ENCODE measurements at places on chromosomes 1 and 21. TPM values are rescaled to one million over a fixed set of nuclear protein-coding genes. Genes with fewer than 3 reads are reported as not detected.

DNA sequence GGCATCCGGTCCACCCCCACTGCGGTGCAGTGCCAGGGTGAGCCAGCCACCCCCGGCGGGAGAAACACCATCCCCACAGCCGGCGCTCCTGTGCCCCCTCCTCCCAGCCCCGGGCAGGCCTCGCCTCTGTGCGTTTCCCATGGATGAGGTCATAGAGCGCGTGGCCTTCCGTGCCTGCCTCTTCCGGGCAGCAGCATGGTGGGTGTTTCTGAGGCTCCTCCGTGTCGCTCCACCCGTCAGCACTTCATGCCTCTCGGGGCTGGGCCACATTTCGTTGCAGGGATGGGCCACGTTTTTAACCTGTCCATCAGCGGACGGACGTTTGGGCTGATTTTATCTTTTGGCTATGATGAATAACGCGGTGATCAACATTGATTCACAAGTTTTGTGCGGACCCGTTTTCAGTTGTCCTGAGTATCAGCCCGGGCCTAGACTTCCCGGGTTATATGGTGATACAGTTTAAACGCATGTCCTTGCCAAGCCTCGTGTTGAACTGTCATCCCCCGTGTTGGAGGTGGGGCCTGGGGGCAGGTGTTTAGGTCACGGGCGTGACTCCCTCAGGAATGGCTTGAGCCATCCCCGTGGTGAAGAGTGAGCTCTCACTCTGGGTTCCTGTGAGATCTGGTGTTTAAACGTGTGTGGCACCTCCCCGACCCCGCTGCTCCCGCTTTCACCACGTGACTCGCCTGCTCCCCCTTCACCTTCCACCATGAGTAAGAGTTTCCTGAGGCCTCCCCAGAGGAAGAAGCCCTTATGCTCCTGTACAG, 64.8 kb downstream of the SLX9 start:
- peak overlapping the region; percentile 92 for H3K27ac ChIP-seq
- no peak overlapping the region for H3K4me3 ChIP-seq
- no peaks in the 10 kb centered on the region for H3K27me3 ChIP-seq
- peaks cover 25% of the 10 kb centered on the region for H3K4me1 ChIP-seq
- H3K36me3 ChIP-seq = no peaks in the 10 kb centered on the region

GRCh38 chr1:77100875-77101274, 118.4 kb downstream of the PIGK start:
- no peak for DNase-seq
- H3K27ac ChIP-seq = no peak overlapping the region
- no peaks in the 10 kb centered on the region for H3K36me3 ChIP-seq
- H3K4me1 ChIP-seq = no peaks in the 10 kb centered on the region

GRCh38 chr1:184836934-184837895, 82.6 kb upstream of the EDEM3 start:
- no peaks in the 10 kb centered on the region for H3K36me3 ChIP-seq
- H3K4me1 ChIP-seq = peaks cover 34% of the 10 kb centered on the region
- H3K27ac ChIP-seq = peak overlapping the region; percentile 80
- DNase-seq = no peak
- no peak overlapping the region for H3K4me3 ChIP-seq
- H3K27me3 ChIP-seq = no peaks in the 10 kb centered on the region

- no peak for DNase-seq
- H3K4me1 ChIP-seq = peaks cover 12% of the 10 kb centered on the region
- no peaks in the 10 kb centered on the region for H3K36me3 ChIP-seq
- no peaks in the 10 kb centered on the region for H3K27me3 ChIP-seq
Observed at GRCh38 chr1:173052681-173053196, 2.0 kb upstream of the TNFSF18 start.

- no peaks in the 10 kb centered on the region for H3K36me3 ChIP-seq
- DNase-seq = no peak
- no peak overlapping the region for H3K4me3 ChIP-seq
- no peaks in the 10 kb centered on the region for H3K27me3 ChIP-seq
- H3K4me1 ChIP-seq = peaks cover 18% of the 10 kb centered on the region
Observed at GRCh38 chr1:220222939-220223338, 49.3 kb downstream of the RAB3GAP2 start.

DNA sequence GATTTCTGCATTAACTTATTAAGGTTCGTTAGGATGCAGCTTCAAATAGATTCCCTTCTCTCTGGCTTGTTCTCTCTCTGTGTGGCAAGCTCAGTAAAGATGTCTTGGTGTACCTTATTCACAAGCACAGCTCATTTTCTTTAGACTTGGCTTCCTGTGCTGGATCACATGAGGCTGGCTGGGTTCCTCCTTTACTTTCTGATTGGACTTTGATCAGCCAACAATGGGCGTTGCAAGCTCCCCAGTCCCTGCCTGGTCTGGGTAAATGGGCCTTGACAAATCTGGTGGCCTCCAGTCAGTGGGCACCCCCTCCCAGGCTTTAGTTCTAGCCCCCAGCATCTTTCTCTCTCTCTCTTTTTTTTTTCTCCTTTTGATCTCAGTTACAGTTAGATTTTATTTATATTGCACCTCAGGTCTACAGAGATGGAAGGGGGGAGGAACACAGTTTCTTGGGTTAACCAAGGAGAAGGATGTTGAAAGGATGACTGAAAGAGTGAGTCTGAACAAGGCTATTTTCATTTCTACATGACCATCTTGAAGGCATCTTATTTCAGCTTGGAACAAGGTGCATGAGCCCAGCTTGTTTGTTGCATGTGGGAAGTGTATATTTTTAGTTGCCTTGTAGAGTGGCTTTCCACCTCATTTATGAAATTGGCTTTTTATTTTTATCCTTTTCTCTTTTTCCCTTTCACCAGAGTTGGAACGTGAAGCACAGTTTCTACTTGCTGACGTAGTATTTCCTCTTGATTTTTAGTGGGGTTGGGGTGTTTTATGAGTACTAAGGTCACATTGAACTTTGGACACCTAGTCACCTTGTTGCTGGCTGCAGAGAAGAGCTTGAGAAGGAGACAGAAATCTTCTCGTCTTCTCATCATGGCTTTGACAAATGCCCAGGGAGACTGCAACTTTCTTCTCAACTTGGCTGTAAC, 77.1 kb downstream of the PBX1 start:
- no peak overlapping the region for H3K4me3 ChIP-seq
- H3K27ac ChIP-seq = no peak overlapping the region
- DNase-seq = no peak
- no peaks in the 10 kb centered on the region for H3K36me3 ChIP-seq
- H3K4me1 ChIP-seq = peaks cover 45% of the 10 kb centered on the region

Gene ZMYND12
- total RNA-seq = not detected

- H3K4me3 ChIP-seq = peak overlapping the region; percentile 91
- H3K4me1 ChIP-seq = peaks cover 63% of the 10 kb centered on the region
- no peaks in the 10 kb centered on the region for H3K36me3 ChIP-seq
- DNase-seq = no peak
Observed at GRCh38 chr1:212608959-212609700, 569 bp downstream of the ATF3 start.

Gene DYNLT5
- 2.7 TPM for total RNA-seq

GRCh38 chr1:43339584-43340232, 2.1 kb downstream of the MPL start:
- H3K27me3 ChIP-seq = no peaks in the 10 kb centered on the region
- no peak for DNase-seq
- H3K27ac ChIP-seq = no peak overlapping the region
- H3K36me3 ChIP-seq = no peaks in the 10 kb centered on the region
- H3K4me3 ChIP-seq = no peak overlapping the region
- no peaks in the 10 kb centered on the region for H3K4me1 ChIP-seq

DNA sequence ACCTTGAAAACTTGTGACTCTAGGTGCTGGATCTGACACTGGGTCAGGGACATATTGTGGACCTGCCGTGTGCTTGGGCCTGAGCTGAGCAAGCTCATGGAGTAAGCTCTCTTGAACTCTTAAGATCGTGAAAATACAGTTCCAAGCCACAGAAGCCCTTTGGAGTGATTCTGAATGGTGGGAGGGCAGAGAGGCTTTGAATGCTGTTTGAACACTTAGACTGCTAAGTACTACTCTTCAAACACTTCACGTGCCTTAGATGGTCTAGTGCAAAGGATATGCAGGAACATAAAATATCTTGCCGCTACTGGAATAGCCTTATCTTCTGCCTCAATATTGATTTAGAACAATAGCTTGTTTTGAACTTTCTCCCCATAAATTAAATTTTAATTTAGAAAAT, 21.6 kb downstream of the ROR1 start:
- H3K36me3 ChIP-seq = no peaks in the 10 kb centered on the region
- peak overlapping the region; percentile 22 for H3K27ac ChIP-seq
- no peak for DNase-seq
- peak overlapping the region; percentile 5 for H3K4me3 ChIP-seq
- no peaks in the 10 kb centered on the region for H3K27me3 ChIP-seq

DNA sequence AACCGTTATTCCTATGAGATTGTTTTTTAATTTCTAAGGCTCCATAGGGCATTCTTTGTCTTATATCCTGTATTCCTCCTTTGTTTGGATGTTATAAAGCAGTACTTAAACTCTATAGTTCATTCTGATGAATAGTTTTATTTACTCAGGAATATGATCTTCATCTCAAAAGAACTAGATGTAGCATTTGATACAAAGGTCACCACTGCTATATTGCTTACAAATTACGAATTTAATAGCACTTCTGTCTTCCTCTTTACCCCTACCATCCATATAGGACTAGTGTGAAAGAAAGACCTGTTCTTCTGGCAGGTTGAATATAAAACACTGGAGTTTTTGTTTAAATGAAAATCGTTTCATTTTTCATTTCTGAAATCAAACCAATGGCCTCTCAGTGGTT, 468.1 kb upstream of the CXADR start:
- H3K36me3 ChIP-seq = no peaks in the 10 kb centered on the region
- no peaks in the 10 kb centered on the region for H3K4me1 ChIP-seq
- no peak overlapping the region for H3K27ac ChIP-seq

GRCh38 chr21:29293495-29293894, 5.2 kb upstream of the BACH1 start:
- no peaks in the 10 kb centered on the region for H3K27me3 ChIP-seq
- no peak overlapping the region for H3K27ac ChIP-seq
- no peaks in the 10 kb centered on the region for H3K36me3 ChIP-seq
- no peak overlapping the region for H3K4me3 ChIP-seq

GRCh38 chr1:118989006-118989815, 1.1 kb upstream of the TBX15 start:
- peaks cover 34% of the 10 kb centered on the region for H3K27me3 ChIP-seq
- H3K36me3 ChIP-seq = no peaks in the 10 kb centered on the region
- no peak overlapping the region for H3K4me3 ChIP-seq

Gene GLMP
- total RNA-seq = 27.7 TPM

DNA sequence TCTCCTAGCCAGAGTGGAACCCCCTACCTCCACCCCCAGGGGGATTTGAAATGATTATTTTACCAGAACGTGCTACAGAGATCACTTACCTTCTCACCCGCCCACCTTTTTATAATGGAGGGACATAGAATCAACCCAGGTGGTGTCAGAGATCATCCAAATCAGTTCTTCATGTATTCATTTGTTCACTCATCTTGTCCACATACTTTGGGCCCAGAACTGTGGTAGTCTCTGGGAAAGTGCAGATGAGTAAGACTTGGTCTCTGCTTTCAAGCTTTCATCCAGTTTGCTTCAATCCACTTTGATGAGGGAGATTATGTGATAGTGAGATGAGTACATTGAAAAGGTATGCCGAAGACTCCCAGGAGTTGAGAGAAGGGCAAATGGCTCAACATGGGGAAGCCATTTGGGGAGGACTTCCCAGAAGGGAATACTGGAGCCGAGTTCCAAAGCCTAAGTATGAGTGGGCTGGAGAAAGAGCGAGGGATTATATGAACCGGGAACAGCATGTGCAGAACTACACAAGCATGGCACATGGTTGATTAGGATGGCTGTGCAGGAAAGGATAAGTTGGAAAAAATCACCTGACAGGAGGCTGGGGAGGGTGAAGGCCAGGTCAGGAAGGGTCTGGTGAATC, 1.9 kb downstream of the FGGY start:
- H3K27me3 ChIP-seq = no peaks in the 10 kb centered on the region
- no peak for DNase-seq
- no peak overlapping the region for H3K4me3 ChIP-seq

- H3K36me3 ChIP-seq = no peaks in the 10 kb centered on the region
- H3K27me3 ChIP-seq = no peaks in the 10 kb centered on the region
- DNase-seq = no peak
- peaks cover 39% of the 10 kb centered on the region for H3K4me1 ChIP-seq
- no peak overlapping the region for H3K4me3 ChIP-seq
Observed at GRCh38 chr1:37850352-37850955, 8.9 kb downstream of the MTF1 start.

Measured in thoracic aorta (tissue), 2 donors.